ENCODE measurements at places on chromosomes 3 and 15.

- DNase-seq: no peak
Measured at GRCh38 chr15:96332637-96333121, 2.2 kb downstream of the NR2F2 start.

DNA sequence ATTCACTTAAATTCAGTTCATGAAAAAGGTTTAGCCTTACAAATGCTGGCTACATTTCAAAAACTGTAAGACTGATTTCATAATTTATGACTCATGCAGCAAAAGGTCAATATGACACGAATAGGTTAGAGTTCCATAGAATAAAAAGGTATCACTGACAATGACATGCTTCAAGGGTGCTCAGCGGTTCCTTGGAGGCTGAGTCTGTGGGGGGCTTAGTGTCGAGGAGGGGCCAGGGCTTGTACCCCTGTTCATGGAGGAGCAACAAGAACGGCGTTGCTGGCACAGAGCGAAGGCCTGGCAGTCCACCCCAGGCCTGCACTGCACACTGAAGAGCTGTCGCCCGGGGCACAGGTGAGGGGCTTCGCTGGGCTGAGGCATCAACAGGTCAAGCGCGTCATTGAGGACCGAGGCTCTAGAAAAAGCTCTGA lies 174.2 kb downstream of the NR1D2 start:
- no peak for DNase-seq

DNA sequence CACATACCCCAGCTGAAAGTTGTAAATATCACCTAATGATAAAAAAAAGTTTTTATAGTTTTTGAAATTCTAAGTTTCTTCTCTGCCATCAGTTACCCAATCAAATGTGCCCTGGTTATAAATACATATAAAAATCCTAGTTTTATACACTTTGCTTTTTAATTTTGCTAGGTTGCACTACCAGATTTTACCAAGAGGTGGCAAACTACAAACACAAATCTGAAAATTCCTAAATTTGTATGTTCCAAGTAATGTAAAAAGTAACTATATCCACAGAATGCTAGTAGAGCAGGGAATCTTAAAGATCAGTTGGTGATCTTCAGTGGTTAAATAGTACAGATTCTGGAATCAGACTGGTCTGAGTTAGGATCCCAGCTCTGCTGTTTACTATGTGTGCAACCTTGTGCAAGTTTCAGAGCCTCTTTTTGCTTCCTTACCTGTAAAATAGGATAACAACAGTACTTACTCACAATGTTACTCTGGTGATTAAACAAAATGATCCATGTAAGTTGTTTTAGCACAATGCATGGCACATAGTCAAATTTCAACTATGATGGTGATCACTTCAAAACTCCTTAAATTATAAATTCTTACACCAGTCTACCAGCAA lies 11.0 kb downstream of the TRPM7 start:
- DNase-seq: no peak

DNA sequence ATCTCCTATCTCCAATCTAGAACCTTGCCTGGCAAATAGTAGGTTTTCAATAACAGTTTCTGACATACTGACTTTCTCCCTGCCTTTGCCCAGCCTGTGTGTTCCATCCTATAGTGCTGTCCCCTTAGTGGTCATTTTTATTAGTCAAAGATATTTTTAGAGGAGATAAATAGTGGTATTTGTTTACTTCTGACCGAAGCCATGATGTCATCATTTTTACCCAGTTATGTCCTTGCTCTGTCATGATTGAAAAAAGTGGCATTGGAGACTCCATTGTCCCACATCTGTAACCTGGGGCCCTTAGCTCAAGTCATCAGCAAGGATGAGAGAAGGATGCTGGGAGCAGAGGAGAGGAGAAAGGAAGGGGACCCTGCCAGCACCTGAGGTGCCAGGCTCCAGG lies 80.6 kb upstream of the ATP2B2 start:
- no peak for DNase-seq

GRCh38 chr15:70853973-70854665 lies at the start of gene LARP6:
Gene LARP6, minus strand, starts transcription at chr15:70854157. Its CDS starts 69 bp downstream, at chr15:70854088.
- DNase-seq: no peak

DNA sequence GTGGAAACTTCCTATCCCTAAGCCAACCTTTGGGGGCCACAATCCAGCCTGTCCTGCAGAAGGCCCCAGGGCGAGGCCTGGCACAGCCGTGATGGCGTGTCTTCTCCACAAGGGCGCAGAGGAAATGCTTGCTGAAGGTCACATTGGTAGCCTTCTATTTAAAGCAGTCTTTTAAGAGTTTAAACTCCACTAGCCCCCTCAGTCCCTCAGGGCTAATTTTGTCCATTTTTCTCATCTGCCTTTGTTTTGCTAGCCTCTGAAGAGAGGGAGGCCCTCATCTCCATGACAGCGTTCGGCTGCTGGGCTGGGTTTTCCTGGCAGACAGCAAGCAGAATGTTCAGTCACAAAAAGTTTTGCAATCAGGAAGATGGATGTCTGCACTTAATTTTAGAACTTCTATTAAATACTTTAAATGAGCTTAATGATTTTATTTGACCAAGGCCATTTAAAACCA lies 40.8 kb downstream of the RARB start:
- no peak for DNase-seq

- DNase-seq: no peak
Measured at GRCh38 chr3:44186111-44186672, 55.5 kb upstream of the TOPAZ1 start.

DNA sequence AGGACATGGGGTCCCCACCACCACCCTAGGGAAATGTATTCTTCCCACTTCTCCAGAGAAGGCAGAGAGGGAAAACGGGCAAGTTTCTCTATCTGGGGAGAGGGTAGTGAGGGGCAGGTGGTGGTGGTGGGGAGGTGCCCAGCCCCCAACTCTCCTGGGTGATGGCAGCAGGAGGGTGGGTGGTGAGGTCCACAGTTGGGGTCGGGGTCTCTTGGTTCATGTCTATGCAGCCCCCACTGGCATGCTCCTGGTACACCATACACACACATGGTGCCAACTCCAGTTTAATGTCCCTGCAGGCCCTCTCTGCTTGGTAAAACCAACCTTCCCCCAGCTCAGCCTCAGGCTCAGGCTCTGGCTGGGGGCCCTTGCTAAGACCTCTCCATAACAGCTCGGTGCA lies 254.5 kb upstream of the LYSMD4 start:
- DNase-seq: no peak

GRCh38 chr3:42053476-42053875 lies 37.7 kb upstream of the TRAK1 start:
- no peak for DNase-seq

DNA sequence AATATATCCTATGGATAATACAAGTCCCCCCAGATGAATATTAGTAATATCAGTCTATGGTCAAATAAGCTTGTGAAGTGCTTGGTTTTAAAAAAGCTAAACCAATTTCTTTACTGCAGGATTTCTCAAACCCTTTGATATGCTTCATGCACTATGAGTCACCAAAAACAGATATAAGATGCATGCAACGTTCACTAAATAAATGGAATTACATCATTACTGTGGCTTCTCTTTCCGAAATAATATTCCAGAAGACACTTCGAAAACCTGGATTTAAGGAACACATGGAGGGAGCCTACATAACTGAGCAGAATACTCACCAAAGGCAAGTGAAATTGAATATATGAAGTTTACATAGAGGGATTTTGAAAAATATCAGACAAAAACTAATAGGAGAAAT lies 126.3 kb upstream of the ABI3BP start:
- DNase-seq: no peak

DNA sequence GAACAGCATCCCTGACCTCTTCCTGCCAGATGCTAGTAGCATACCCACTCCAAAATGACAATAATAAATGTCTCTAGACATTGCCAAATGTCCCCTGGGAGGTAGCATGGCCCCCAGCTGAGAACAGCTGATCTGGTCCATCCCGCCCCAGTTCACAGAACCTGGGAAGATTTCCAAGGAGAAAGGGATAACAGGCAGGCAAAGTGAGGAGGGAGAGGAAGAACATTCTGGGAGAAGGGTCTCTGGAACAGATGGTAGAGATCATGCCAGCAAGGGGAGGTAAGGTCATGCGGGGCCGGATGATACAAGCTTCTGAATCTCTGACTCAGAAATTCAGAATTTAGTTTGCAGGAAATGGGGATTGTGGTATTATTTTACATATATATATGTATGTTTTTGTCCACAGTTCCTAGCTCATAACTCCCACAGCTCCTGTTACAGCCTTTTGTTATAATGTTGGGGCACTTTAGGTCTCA lies 192.7 kb downstream of the SUCLG2 start:
- DNase-seq: no peak

Data from activated CD4-positive, alpha-beta T cell treated with anti-CD3 and anti-CD28 coated beads, Interleukin-2, Interleukin-4, amounts not matched to agents 100 ng/mL and 50 ng/mL, durations not matched to agents 16 hours and 8 hours (primary cell).